ENCODE measurements at places on chromosomes 2 and 18. TPM values are rescaled to one million over a fixed set of nuclear protein-coding genes. Genes with fewer than 3 reads are reported as not detected.

Gene SERPINB4
- total RNA-seq, result not detected

Gene TUBA3E
- total RNA-seq, result not detected

Gene FAM136A
- total RNA-seq, result 32.5 TPM

Gene CYP27C1
- total RNA-seq, result not detected

Gene CFAP210
- total RNA-seq, result 8.4 TPM

Gene RNU2-63P
- total RNA-seq, result 117 TPM

Gene CCDC178
- not detected for total RNA-seq

Gene HOXD13
- total RNA-seq, result not detected

Gene RGPD3
- not detected for total RNA-seq

Gene ALPI
- total RNA-seq, result not detected

Gene IL1R1
- 0.68 TPM for total RNA-seq

Gene ASB18
- not detected for total RNA-seq

Gene TSPYL6
- not detected for total RNA-seq
